ENCODE measurements at places on chromosomes 3 and 15.

DNA sequence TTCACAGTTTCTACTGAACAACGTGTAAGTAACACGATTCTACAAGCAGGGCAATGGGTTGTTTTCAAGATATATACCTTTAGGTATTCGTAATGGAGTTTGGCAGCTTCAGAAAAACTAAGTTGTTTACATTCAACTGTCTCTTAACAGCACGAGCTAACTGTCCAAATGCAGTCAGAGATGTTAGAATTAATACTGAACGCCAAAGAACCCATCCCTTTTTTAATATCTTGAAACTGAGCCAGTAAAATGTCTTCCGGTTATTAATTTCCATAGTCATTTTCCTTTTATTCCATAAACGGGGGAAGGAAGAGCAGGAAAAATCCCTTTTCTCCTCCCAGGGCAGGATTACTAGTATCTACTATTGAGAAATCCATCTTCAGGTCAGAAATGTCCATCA, 129.0 kb upstream of the THBS1 start:
- no peak for DNase-seq

DNA sequence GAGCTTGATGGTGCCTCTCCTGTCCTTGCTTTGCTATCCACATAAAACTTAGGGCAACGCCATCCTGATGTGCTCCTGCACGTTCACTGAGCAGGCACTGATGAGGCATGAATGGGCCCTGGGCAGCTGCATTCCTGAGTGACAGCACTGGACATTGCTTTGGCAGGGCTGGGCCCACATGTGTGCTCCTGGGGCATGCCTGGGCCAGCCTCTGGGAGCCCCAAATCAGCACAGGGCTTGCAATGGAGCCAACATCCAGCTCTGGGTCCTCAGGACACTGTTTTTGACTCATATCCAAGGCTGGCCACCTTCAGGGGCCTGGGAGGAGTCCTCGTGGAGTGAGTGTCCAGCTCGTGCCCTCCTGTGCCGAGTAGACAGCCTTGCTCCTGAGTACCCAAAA, 5.9 kb upstream of the TKT start:
- DNase-seq, result no peak

DNA sequence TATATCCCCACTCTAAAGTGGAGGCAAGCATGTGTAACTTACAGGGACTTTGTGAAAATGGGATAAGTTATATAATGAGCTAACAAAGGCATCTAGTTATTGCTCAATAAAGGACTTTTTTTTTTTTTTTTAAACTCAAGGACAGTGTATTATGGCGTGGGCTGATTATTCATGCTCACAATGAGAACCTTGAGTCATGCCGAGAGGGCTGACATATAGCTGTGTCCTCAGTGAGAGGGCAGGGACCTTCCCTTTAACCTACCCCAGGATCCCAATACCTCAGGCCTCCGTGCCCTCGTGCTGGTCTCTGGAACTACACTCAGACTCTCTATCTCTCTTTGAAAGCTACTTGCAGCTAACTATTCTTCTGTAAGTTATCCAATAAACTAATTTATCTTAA, 319.9 kb upstream of the ICE2 start:
- DNase-seq, result peak; percentile 59

DNA sequence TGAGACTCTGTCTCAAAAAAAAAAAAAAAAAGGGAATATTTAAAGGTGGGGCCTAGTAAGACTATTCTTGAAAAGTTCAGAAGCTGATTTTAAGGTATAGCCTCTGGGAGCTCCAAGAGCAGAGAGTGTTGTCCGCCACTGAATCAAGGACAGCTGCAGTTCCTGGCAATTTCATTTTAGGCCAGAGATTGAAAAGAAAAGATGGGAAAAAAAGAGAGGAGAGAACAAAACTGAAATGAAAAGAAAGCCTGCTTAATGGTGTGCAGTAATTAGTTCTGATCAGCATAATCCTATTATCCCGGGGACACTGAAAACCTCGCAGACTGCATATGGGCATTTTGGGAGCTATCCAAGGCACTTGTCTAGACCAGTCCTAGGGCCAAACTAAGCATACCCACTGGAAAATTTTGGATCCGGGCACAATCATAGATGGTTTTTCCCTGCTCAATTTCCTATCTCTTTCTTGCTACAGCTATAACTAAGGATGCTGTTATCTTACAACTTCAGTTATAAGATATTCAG, 43.2 kb downstream of the EHHADH start:
- DNase-seq, result no peak

DNA sequence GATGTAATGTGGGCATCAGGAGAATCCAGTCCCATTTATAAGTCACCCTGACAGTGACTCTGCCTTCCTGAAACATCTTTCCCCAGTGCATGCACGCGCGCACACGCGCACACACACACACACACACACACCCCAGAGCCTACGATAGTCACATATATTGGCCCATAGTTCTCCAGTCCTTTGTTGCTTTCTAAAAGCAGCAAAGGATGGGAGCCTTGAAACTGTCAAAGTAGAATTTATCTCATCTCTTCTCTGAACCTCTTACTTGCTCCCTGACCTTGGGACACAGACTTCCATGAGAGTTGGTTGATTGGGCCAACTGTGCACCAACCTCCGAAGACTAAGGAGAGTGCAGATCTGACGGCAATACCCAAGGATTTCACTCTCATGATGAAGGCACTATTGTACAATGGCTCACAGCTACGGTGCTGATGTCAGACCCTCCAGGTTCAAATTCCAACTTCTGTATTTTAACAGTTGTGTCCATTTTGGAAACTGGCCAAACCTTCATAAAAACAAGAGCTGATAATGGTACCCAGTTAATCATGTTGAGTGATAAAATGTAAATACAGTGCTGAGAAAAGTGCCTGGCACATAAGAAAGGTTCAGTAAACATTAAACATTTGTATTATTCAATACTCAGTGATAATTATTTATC, 8.3 kb downstream of the CPA3 start:
- DNase-seq, result no peak

DNA sequence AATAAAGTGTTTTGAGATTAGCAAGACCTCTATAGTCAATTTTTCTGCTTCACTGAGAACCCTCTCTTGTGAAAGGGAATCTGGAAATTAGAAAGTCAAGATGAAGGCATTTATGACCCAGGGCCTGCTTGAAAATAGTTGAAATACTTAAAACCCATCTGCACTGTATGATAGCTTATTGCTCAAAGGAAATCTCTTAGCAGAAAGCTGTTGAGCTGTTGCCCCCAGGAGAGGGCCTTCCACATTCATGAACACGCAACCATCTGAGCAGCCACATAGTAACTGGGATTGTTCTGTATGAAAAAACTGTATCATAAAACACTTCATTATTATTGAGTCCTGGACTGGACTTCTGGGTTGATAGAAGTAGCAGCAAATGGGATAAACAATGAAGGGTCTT, 106.4 kb upstream of the PTX3 start:
- DNase-seq, result no peak

- no peak for DNase-seq
Observed at GRCh38 chr3:172177803-172178316, 138.5 kb downstream of the FNDC3B start.

DNA sequence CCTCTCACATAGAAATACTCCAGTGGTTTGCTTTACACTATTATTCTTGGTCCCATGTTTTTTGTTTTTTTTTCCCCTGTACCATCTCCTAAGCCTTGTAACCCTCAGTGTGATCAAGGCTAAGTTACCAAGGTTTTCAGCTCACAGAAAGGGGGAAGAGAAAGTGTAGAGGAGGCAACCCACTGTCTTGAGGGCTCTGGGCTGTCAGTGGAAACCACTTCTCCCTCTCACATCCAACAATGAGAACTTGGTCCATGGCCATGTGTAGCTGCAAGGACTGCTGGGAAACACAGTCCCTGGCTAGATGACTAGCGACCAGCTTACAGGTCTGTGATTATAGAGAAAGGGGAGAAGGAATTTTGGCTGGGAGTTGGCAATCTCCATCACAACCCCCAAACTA, 30.3 kb downstream of the GPD1L start:
- DNase-seq, result no peak

DNA sequence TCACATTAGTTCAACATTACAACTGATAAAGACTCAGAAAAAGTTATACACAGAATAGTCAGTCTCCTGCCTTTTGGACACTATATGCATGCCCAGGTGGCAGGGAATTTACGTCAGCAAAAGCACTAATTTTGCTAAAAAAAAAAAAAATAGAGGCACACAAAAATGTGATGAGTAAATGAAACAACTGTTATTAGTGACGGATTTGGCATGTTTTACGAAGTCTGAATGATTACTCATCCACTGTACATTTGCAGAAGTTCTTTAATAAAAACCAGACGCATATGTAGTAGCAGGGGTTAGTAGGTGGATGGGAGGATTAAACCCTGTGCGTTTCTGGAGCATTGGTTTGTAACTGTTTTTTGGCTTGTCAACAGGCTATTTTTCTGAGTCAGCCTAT, 99.0 kb downstream of the MITF start:
- DNase-seq, result no peak

- DNase-seq, result no peak
Observed at GRCh38 chr15:96126859-96127258, 203.6 kb upstream of the NR2F2 start.

GRCh38 chr3:127908202-127908601, 6.8 kb upstream of the KBTBD12 start:
- DNase-seq, result no peak

DNA sequence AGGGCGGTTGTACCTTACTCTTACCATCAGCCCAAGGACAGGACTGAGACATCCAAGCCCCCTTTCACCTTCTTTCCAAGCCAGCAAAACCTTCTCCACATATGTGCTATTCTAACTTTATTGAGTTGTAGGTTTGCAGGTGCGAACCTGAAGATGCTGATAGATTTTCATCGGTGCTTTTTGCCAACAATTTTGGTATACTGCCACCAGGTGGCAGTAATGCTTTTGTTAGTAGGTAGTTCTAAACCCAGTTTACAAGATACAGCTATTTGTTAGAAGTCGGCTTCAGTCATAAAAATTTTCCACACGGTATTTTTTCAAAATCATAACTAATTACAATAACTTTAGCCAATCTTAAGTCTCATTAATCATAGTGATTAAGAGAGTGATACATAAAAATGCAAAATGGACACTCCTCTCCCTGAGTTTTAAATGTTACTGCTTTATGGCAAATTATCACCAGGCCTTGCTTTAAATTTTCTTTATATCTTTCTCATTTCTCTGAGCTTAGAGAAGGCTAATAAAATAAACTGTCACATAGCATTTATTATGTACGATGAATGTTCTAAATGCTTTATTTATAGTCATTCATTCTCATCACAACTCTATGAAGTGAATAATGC, 636 bp downstream of the TBC1D21 start:
- peak; percentile 35 for DNase-seq

GRCh38 chr3:47874913-47875312, 72.0 kb downstream of the DHX30 start:
- no peak for DNase-seq

- no peak for DNase-seq
Observed at GRCh38 chr15:32671339-32672325, 30.1 kb downstream of the SCG5 start.

- DNase-seq, result peak; percentile 17
Observed at GRCh38 chr15:33547876-33548275, 237.1 kb downstream of the RYR3 start.

DNA sequence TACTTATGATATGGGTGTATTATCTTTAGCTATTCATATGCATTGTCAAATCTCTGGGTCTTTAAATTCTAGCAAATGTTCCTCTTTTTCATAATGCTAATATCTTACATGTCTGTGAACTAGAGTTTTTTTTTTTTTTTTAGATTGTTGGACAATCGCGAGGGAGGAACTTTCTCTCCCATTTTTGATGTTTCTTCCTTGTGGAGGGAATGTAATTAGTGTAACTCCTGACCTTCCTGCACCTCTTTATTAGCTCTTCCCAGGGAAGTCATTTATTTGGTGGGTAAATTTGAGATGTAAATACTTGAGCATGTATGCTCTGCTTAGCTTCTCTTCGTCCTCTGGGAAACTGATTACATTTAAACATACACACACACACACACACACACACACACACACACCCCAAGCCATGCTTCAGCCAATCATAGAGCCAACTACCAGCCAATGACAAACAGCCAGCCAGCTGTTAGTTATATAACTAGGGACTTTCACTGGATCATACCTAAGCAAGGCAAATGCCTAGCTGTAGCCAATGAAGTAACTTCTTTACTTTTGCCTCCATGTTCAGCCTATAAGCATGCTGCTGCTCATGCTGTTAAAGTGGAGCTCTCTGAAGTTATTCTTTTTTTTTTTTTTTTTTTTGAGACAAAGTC, 8.3 kb upstream of the USP8 start:
- DNase-seq, result no peak

DNA sequence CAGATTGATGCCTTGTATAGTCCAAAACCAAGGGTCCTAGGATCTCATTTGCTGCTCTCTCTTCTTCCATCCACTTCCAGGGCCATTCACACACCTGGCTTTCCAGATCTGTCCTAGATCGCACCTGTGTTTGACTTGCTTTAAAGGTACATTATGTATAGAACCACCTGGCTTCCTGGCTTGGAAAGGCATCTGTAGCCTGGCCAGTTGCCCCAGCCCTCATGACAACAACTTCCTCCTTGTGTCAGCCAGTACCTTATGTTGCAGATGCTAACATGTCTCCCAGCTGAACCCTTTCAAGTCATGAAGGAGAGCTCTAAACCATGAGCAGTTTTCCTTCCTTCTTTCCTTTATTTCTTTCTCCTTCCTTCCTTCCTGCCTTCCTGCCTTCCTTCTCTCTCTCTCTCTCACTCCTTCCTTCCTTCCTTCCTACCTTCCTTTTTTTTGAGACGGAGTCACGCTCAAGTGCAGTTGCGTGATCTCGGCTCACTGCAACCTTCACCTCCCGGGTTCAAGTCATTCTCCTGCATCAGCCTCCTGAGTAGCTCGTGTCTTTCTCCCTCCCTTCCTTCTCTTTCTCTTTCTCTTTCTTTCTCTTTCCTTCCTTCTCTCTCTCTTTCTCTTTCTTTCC, 2.5 kb upstream of the HTR3C start:
- DNase-seq, result no peak

GRCh38 chr3:146550743-146551510, 6.5 kb upstream of the PLSCR1 start:
- no peak for DNase-seq

DNA sequence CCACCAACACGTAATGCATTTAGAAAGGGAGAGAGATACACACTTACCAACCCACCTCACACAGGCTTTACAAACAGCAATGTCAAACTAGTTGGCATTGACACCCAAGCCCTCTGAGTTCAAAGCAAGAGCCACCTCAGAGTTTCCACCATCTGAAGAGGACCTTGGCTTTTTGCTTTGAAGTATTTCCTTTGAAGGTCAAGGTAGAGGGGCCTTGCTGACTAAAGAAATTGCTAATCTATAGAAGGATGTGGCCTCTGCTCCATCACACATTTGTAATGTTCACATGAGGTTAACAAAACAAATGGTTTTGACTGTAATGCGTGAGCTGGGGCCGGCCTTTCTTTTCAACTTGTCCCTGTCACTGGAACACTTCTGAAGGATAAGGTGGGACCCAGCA, 117.7 kb downstream of the POLR2M start:
- DNase-seq, result no peak

DNA sequence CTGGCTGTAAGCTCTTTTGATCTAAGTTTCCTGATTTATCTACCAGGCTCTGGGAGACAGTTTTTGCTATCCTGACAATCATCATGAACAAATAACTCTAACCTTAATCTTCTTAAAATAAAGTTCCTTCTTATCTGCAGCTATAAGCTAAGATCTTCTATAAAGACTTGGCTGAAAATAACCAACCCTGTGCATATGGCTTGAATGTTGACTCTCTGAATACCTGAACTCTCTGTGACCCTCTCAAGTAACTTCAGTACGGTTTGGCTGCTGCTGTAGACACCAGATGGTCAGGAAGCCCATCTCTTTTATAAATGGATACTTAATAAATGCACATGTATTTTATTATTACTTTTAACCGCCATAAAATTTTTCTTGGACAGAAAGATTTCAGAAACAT, 412.4 kb upstream of the CBLB start:
- DNase-seq, result no peak
